ENCODE measurements at places on chromosomes 3 and 15.

DNA sequence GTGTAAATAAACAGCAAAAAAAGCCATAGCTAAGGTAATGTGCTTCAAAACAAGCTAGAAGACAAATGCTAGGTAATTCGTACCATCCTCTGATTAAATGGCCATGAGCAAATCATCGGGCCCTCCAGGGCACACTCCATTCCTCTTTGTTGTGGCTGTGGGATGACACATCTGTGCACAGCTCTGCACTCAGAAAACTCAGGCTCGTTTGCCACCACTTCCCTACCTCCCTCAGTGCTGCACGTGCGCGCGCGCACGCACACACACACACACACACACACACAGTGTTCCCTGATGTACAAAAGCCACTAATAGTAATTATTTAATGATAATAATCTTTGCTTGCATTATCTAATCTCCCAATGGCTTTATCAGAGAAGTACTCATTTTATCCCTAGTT is 336.6 kb downstream of the FEZF2 start:
- DNase-seq, result no peak

- DNase-seq, result no peak
Measured at GRCh38 chr3:146305808-146306423, 55.0 kb upstream of the PLSCR4 start.

GRCh38 chr15:20357481-20358065 is 184.0 kb downstream of the GOLGA6L6 start:
- no peak for DNase-seq

GRCh38 chr3:195105389-195105788 is 165.6 kb downstream of the XXYLT1 start:
- DNase-seq, result no peak

GRCh38 chr3:129349791-129350190 is 71.1 kb downstream of the HMCES start:
- no peak for DNase-seq

GRCh38 chr3:76824658-76825240 is 215.2 kb upstream of the ROBO2 start:
- no peak for DNase-seq

DNA sequence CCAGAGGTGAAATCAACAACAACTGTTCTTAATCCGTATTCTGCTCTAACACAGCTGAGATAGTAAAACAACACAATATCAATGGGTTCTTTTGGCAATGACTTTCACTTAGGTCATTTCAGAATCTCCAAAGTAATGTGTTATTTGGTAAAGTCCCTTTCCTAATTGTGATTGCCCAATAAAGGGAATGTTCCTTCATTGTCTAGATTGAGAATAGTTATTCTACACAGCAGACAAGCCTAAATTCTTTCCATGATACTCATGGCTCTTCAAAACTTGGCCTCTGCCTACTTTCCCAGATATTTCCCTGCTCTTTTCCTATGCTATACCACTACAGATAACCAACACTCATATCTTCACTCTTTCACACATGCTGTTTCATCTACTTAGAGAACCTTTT is 219.8 kb downstream of the FMN1 start:
- DNase-seq, result no peak

GRCh38 chr3:44030285-44030684 is 211.4 kb upstream of the TOPAZ1 start:
- no peak for DNase-seq

DNA sequence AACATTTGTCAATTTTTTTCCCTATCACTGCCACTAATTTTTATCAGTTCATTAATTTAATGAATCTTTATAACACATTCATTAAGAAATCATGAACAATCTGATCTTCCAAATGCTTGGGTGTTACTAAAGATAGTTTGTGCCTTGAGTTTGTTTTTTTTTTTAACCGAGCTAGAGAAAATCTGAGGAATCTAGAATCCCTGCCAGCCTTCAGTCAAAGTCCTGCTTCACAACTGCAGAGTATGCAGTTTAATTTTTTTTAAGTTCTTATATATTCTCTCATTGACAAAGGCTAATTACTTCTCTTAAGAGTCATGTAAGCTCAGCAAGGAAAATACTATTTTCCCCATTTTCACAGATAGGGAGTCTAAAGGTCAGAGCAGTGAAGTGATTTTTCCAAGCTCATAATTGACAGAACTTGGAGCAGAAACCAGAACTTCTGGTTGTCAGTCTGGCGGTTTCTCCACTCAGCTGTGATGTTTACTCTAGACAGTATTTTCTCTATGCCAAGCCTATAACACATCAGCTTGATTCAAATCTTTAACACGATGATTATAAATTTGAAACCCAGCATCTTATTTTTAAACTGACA is 55.7 kb downstream of the TNIK start:
- no peak for DNase-seq

- DNase-seq, result no peak
Measured at GRCh38 chr3:25130724-25131520, 297.1 kb upstream of the RARB start.

DNA sequence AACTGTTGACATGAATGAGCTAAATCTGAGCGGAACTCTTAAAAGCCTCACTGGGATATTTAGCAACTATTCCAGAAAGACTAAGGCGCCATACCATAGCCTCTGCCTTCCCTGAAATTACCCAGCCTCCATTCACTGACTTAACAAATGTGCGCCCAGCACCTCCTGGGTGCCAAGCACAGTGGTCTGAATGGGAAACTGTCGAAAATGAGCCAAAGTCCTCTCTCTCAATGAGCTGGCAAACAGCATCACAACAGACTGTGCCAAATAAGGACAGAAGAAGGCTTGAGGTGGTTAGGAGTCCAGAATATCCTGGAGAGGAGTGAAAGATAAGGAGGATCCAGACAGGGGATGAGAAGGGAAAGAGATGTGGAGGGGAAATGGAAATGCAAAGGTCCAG is 332.4 kb downstream of the MAGI1 start:
- no peak for DNase-seq

DNA sequence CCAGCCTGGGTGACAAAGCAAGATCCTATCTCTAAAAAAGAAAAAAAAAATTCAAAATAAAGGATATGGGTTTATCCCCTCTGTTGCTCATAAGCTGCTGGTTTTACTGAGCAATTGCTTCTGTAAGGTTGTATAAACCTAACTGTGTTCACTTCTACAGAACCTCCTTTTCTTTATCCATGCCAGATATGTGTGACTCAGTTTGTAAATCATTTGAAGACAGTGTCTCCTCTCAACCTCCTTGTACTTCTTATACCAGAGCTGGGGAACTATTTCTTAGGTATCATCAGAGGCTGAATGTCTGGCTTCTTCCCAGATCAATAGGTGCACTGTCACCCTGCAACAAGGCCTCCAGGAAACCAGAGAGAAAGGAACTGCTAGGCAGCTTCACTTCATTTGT is 273.8 kb downstream of the CD47 start:
- DNase-seq, result no peak

- no peak for DNase-seq
Measured at GRCh38 chr3:36693670-36694069, 70.7 kb downstream of the DCLK3 start.

DNA sequence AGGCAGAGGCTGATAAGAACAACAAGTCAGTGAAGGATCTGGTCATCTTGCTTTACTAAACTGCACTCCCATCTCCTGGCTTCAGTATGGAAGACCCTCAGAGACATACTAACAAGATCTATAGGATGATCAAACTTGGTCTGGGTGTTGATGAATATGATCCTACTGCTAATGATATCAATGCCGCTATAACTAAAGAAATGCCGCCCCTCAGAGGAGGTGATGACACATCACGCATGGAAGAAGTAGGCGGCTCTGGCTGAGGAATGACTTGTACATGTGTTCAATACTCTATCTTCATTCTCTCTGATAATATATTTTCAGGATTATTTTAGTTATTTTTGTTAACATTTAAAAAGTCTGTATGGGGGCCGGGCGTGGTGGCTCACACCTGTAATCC is 17.5 kb upstream of the EIF2B5 start:
- DNase-seq, result peak; percentile 9
